OCI-LY7 (cell line): ENCODE measurements at places on chromosomes 7 and 10. TPM values are rescaled to one million over a fixed set of nuclear protein-coding genes. Genes with fewer than 3 reads are reported as not detected.

Gene TMEM26
- not detected in 2 replicates for total RNA-seq

Gene BTBD16
- total RNA-seq, result not detected in 2 replicates

Gene FHIP2A
- total RNA-seq, result 13.2 and 15.9 TPM in 2 replicates

Gene EVX1
- total RNA-seq, result not detected in 2 replicates

Gene NANOS1
- total RNA-seq, result 7.5 and 8.5 TPM in 2 replicates

Gene GPR146
- 0.77 and 3.3 TPM in 2 replicates for total RNA-seq

Gene NPC1L1
- total RNA-seq, result not detected in 2 replicates

Gene GNGT1
- not detected in 2 replicates for total RNA-seq

Gene LEP
- total RNA-seq, result not detected in 2 replicates

Gene WDR91
- total RNA-seq, result 17.1 and 24.7 TPM in 2 replicates

Gene CTBP2
- not detected in 2 replicates for total RNA-seq

Gene CCL24
- total RNA-seq, result not detected in 2 replicates

Gene RASA4B
- 12.8 and 18.1 TPM in 2 replicates for total RNA-seq

Gene SFRP5
- not detected in 2 replicates for total RNA-seq

Gene TMEM196
- total RNA-seq, result not detected in 2 replicates

Gene HNRNPA2B1
- 1,014 and 1,090 TPM in 2 replicates for total RNA-seq

Gene STEAP1
- total RNA-seq, result not detected in 2 replicates

Gene TUBAL3
- total RNA-seq, result not detected in 2 replicates

Gene C7orf33
- not detected in 2 replicates for total RNA-seq

Gene KDM7A
- 3.3 and 7.7 TPM in 2 replicates for total RNA-seq

Gene SPDYE5
- not detected in 2 replicates for total RNA-seq

Gene PTCD1
- total RNA-seq, result 7.6 and 11.3 TPM in 2 replicates

Gene CRTAC1
- total RNA-seq, result not detected in 2 replicates

Gene TRPV6
- total RNA-seq, result not detected in 2 replicates

Gene PRPS1L1
- total RNA-seq, result not detected in 2 replicates

Gene SPDYE16
- 0.20 and 0.21 TPM in 2 replicates for total RNA-seq

Gene HABP2
- total RNA-seq, result not detected in 2 replicates

Gene IFIT1B
- not detected in 2 replicates for total RNA-seq

Gene SERPINE1
- 0.30 and 0.42 TPM in 2 replicates for total RNA-seq

Gene TSPAN13
- total RNA-seq, result 12.2 and 14.1 TPM in 2 replicates

Gene OR13A1
- 14.5 and 17.4 TPM in 2 replicates for total RNA-seq

Gene FAM25G
- total RNA-seq, result not detected in 2 replicates

Gene HMX2
- total RNA-seq, result 1.7 and 2.4 TPM in 2 replicates

Gene TWIST1
- total RNA-seq, result not detected in 2 replicates
